Lower leg skin (tissue), 4 donors: ENCODE measurements at places on chromosomes 13 and 19. TPM values are rescaled to one million over a fixed set of nuclear protein-coding genes. Genes with fewer than 3 reads are reported as not detected.

- DNase-seq, result no peak
Observed at GRCh38 chr13:45051315-45051714, 62.0 kb downstream of the GPALPP1 start.

- no peak for DNase-seq
Observed at GRCh38 chr13:50320271-50320862, 305.1 kb downstream of the KCNRG start.

GRCh38 chr13:74904556-74904955 is 577.4 kb downstream of the TBC1D4 start:
- DNase-seq, result no peak

- no peak for DNase-seq
Observed at GRCh38 chr19:45852983-45853382, 10.0 kb downstream of the SYMPK start.

DNA sequence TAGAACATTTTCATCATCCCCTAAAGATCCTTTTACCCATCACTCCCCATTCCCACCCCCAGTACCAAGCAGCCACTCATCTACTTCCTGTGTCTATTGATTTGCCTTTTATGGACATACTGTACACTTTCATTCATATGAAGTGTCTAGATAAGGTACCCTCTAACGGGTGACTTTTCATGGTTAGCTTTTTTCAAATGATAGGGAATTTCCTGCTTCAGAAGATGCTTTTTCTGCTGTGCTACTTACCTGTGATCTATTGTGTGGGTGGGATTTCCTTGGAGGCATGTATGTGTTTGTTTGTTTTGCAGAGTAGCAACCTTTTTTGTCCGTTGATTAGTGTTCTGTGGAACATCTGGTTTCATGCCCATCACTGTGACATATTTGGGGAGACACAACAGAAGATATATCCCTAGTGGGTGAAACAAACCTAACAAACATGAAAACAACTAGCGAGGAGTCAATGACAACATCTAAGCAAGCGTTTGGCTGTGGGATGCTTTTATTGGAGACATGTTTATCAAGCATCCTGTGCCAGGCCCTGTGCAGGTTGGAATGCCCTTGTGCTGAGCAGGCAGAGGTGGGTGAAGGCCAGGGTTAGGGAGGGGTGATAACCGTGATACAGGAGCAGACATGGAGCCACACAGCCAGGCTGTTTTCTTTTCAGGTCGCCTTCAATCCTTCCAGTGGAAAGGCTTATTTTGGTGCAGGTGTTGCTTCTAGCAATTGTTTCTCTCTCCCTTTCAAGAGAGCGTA is 17.6 kb downstream of the SPINT2 start:
- DNase-seq, result no peak

DNA sequence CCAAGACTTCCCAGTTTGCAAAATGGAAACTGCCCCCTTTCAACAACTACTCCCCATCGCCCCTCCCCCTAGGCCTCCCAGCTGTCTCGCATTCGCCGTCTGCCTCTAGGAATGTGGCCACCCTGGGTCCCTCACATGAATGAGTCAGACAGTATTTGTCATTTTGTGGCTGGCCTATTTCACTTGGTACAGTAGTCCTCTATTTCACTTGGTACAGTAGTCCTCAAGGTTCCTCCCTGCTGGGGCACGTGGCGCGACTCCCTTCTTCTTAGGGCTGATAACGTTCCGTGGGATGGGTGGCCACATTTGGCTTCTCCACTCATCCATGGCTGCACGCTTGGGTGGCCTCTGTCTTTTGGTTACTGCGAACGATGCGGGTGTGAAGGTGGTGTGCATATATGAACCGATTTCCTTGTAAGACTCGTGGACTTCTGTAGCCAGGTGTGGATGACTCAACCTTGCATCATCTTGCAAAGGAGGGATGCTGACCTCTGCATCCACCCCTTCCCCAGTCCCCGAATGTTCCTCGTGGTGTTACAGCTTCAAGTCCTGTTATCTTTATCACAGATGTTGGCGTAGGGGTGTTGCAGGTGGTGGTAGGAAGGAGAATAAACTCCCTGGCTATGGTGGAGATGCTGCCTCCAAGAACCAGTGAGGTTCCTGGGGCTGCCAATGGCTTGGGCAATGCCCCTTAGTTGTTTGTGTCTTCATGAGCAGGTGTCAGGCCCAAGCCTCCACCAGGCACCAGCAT is 112.1 kb upstream of the SOX1 start:
- DNase-seq, result no peak

- no peak for DNase-seq
Observed at GRCh38 chr19:8821748-8822241, 10.3 kb downstream of the ZNF558 start.

- DNase-seq, result no peak
Observed at GRCh38 chr13:29136341-29136740, 316.2 kb downstream of the MTUS2 start.

- DNase-seq, result no peak
Observed at GRCh38 chr19:49469828-49470614, 4.0 kb upstream of the FLT3LG start.

- peak; percentile 71 for DNase-seq
Observed at GRCh38 chr19:53537521-53538377, at the start of gene ZNF331. Gene ZNF331 (plus strand): TSS chr19:53538145. CDS start chr19:53569377, 31,232 bp downstream.

The SPACA6 gene
- total RNA-seq, result 0.74 TPM

The THSD1 gene
- 9.5 TPM for total RNA-seq

The FFAR1 gene
- total RNA-seq, result not detected
